Stimulated activated CD8-positive, alpha-beta memory T cell treated with anti-CD3 and anti-CD28 coated beads, Interleukin-2, amount 100 ng/mL, for 1 hour (primary cell): ENCODE measurements at places on chromosomes 12 and 14.

DNA sequence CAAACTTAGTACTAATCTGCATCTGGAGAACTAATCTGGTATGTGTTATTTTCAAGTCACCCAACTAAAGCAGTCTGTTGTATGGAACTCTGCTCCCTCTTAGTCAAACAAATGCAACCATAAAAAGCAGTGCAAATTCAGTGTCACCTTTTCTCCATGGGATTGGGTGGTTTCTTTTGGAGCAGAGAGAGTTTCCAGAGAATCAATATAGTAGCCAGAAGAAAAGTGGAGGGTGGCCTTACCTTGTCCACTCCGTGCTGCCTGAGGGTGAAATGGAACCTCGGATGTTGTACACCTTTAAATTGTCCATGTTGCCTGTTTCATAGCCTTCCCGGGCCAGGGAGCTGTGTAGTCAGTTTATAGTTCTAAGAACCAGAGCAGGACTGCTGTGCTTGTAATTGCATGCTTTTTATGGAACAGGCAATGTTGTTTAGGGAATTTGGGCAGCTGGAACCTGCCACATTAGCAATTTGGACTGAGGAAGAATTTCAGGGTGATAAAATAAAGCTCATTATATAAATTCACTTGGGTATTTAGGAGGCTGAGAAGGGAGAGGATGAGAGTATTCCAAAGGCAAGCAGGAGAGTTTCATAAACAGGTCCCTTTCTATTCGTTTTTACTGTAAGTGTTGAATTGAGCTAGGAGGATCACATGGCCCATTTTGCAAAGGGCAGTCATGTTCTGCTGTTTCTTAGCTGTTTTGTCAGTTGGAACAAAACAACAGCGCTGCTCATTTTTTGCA lies 60.5 kb downstream of the CRADD start:
- DNase-seq: no peak

DNA sequence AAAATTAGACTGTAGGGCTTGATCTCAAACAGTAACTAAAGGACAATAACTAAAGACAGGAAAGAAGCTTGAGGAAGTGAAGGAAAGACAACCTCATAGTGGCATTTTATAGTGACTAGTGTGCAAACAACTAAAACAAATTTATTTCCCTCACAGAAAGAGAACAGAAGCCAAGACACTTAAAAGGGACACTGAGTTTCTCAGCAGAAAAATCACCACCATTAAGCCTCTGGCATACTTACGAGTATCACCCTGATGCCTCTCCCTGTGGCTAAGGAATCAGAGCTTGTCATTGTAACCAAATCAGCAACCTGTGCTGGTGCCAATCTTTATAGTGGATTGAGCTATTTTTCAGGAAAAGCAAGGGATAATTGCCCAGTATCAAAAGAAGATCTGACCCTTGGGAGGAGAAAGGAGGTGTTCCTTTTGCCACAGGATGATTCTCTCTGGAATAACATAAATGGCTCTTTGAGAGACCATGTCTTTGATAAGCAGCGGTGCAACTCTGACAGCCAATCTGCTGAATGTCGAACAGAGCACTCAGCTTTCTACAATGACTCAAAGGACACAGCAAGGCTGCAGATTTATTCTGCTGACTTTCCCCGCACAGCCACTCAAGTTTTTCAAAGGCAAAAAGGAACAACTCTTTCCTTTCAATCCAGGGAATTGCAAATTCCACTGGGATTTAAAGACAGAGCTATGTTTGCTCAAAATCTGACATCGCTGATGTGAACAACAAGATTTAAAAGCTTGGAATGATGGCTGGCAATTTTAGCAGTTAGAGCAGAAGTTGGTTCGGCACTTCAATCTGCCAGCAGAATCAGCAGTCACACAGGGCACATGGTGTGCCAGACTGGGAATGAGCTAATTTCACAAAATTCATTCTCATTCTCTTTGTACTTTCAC lies 34.6 kb downstream of the ATF7 start:
- no peak for DNase-seq

DNA sequence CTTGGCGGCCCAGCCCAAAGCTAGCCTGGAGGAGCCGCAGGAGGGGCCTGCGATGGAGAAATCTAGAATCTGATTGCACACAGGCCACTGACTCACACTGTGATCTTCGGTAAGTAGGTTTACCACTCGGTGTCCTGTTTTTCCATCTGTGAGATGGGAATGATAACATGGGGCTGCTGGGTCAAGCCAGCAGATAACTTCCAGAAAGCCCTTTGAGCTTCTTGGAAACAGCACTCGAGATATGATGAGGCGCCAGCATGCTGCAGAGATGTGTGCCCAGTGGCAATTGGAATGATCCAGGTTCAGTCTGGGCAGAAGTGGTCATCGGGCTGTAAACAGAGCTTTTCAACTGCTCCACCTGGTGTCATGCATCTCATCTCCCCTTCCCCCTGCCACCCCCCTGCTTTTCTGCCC lies 771.3 kb upstream of the TBX3 start:
- DNase-seq: no peak

DNA sequence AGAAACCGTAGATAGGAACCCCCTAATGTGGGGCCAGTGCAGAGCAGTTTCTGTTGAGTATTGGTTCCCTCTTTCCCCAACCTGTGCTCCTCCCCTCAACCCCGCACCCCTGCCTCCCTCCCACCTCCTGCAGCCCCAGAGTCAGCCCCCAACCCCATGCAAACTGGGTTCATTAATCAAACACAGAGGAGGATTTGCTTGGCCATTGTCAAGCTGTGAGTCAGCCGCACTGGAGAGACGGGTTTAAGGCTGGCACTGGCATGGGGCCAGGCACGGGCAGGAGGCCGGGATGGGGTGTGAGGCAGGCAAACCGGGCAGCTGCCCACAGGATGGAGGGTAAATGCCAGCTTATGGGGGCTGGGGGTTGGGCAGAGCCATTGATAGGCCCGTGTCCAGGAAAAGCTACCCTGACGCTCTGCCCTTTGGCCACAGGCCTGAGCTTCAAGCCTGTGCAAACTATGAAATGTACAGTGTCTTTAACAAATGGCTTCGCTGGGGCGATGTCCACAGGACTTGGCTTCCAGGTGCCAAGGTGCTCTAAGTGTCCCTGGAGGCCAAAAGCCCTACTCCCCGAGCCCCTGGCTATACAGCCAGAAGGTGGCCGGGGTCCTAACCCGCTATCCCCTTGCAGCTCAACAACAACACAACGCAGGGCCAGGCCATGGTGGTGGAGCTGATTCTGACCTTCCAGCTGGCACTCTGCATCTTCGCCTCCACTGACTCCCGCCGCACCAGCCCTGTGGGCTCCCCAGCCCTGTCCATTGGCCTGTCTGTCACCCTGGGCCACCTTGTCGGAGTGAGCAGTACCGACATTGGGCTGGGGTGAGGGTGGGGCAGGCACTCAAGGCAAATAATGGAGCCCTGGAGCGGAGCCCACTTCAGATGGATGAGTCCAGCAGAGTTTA lies 1.4 kb downstream of the AQP5 start:
- DNase-seq: no peak

GRCh38 chr12:1517734-1518525 lies 76.5 kb downstream of the FBXL14 start:
- DNase-seq: no peak

DNA sequence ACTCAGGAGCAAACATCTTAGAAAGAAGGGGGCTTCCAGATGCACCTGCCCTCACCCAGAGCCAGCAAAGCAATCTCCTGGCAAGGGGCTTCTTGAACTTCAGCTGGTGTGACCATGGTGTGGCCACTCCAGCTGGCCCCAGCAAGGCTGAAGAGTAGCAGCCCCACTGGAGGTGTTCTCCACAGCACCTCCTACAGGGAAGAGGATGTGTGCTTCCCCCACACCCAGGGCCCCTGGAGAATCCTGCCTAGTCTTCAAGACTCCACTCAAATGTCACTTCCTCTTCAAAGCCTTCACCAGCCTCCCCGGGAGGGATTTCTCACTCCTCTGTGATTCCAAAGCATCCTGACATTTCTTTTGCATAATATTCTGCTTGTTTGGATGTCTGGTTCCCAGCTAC lies 8.5 kb downstream of the RAB15 start:
- no peak for DNase-seq

GRCh38 chr12:39064708-39065107 lies 159.3 kb upstream of the CPNE8 start:
- DNase-seq: no peak

- no peak for DNase-seq
Observed at GRCh38 chr14:104138098-104138717, at the start of gene KIF26A. Gene KIF26A (plus strand): TSS chr14:104138587. CDS start chr14:104138723, 136 bp downstream.

DNA sequence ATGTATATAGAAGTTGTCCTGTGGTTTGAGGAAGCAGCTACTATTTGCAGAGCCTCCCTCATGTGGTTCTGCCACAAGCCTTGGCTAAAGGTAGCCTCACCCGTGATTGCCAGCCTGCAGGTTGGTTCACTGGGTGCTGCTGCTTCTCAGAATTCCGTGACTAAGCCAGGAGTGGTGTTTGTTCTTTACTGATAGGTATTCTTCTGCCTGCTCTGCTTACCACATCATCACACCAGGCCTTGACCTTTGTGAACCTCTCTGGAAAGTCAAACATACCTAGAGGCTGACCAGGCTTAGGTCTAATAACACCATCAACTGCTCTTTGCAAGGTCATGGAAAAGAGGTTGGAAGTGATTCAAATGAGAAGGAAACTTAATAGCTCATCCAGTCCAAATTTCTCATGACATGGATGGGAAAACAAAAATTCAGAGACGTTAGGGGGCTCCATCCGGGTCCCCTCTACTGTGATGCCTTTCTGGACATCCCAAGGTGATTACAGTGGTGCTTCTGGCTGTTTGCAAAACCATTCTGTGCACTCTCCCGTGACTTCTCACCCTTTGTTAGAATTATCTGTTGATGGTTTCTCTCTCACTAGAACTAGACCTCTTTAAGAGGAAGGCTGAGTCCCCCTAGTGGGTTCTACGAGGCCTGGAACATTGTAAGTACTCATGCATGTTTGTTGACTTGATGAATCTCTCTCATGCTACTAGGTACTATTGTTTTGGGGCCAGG lies 8.5 kb upstream of the SOCS2 start:
- no peak for DNase-seq

GRCh38 chr12:26287671-26288381 lies 92.5 kb downstream of the SSPN start:
- DNase-seq: no peak

- no peak for DNase-seq
Observed at GRCh38 chr14:84826294-84826693, 703.6 kb upstream of the FLRT2 start.

GRCh38 chr14:65476273-65476941 lies 63.9 kb downstream of the FUT8 start:
- DNase-seq: no peak

DNA sequence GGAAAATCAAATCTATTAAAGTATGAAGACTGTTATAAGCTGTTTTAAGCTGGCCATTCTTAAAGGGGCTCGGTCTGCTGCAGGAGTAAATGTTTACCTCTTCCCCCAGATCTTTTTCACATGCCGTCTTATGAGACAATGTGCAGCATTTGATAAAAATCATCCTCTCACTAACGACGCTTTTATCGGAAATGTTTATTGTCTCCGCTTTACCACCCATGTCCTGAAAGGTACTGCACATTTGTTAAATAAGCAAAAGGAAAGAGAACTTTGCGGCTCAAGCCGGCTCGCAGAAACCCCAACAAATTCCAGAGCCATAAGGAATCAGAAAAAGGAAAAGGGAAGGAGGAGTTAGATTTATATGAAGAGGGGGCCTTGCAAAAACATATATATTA lies 137.8 kb downstream of the HMGA2 start:
- DNase-seq: no peak

DNA sequence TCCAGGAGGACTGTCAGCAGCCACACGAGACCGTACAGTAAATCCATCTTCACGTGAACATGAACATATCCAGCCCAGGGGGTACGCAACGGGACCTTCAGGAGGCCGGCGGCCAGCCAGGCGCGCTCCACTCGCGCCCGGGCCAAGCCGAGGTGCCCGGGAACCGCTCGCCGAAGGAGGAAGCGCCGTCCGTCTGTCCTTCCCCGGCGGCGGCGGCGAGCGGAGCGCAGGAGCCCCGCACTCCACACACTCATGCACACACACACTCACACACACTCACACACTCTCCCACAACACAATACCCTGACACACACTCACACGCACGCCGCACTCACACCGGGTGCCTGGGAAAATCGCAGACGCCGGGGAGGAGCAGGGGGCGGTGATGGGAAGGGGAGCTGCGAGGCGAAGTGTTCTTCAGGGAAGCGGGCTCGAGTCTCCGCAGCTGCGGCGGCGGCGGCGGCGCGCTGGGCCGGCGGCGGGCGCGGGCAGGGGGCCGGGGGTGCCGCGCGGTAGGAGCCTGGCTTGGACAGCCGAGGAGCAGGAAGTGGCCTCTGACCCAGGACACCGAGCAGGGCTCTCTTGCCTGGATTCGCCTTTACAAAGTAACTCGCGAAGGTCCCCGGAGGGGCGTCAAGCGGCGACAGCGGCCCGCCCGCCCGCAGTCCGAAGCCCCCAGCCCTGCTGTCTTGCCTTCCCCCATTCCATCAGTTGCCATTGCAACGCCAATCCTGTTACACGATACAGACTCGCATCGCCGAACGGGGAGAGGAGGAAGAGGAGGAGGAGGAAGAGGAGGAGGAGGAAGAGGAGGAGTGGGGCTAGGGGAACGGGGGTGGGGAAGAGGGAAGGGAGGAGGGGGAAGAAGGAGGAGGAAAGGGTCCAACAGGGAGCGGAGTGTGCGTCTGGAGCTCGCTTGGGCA lies 601 bp downstream of the MDGA2 start:
- no peak for DNase-seq
